ENCODE measurements at places on chromosomes 2 and 18.

DNA sequence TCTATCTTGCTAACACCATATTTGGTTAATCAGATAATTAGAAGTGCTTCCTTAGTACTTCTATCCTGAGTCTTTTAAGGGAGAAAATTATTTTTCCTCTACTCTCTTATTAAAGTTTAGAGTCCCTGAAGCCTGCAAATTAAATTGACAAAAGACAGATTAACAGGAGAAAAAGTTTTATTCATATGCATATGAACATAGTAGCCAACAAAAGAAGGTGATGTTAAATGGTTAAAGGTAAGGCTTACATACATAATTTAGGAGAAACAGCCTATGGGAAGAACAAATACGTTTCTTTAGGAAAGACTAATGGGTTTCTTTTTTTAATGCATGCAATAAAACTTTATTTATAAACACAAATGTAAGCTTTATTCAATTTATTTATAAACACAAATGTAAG lies 805.0 kb downstream of the CPS1 start:
- no peak for DNase-seq

DNA sequence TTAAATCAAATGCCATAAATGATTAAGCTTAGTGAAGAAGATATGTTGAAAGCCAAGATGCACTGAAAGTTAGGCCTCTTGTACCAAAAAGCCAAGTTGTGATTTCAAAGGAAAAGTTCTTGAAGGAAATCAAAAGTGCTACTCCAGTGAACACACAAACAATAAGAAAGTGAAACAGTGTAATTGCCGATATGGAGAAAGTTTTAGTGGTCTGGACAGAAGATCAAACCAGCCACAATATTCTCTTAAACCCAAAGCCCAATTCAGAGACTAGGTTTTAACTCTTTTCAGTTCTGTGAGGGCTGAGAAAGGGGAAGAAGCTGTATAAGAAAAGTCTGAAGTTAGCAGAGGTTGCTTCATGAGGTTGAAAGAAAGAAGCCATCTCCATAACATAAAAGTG lies 101.8 kb upstream of the RPE start:
- DNase-seq: no peak

DNA sequence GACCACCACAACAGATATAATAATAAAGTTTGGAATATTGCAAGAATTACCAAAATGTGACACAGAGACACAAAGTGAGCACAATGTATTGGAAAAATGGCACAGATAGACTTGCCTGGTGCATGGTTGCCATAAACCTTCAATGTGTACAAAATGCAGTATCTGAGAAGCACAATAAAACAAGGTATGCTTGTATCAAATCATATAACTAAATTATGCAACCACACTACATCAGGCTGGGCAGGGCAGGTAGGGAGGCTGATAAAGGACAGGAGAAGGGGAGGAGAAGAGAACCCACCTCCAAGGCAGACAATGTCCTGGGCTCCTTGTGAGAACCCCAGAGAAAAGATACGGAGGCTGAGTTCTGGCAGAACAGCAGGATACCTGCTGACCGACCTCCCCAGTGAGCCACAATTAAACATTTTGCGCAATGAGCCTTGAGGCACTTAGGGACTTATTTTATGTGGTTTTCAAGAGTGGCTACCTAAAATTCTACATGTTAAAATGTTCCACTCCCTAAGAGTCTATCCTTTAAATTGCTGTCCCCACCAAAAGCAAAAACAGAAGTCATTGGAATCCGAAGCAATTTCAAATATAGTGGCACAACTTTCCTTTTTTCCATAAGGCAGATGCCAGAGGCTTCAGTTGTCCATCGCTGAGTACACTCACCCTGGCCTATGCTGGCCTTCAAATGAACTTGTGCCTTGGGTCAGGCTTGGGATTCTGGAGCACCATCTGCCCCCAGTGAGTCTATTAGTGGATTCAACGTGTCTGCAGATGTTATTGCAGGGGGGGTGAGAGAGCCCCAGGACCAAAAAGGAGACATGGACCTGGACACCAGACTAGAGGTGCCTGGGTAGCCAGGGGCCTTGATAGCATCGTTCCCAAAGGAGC lies 16.8 kb downstream of the WDFY1 start:
- DNase-seq: no peak

GRCh38 chr2:99956232-99957030 lies 186.0 kb downstream of the AFF3 start:
- DNase-seq: no peak

GRCh38 chr18:13909141-13909940 lies 6.0 kb downstream of the MC2R start:
- peak; percentile 1 for DNase-seq

DNA sequence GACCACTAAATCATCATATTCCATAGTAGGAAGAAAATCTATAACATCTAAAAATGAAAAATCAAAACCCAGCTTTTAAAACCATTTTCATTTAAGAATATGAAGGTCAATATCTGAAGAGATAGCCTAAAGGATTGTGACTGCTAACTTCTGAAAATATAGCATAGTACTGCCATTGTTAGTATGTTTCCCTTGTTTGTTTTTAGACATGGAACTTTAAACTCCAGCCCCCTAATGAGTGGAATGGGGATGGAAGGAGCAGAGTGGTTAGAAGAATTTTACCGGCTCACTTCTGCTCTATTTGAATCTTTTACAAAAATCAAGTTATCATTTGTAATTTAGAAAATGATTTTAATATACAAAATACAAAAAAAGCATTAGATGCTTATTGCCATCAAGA lies 169.0 kb downstream of the CD226 start:
- DNase-seq: no peak

- no peak for DNase-seq
Measured at GRCh38 chr2:42457011-42457410, 36.8 kb downstream of the KCNG3 start.

GRCh38 chr18:47748847-47749599 lies 181.4 kb downstream of the SMAD2 start:
- DNase-seq: peak; percentile 39

DNA sequence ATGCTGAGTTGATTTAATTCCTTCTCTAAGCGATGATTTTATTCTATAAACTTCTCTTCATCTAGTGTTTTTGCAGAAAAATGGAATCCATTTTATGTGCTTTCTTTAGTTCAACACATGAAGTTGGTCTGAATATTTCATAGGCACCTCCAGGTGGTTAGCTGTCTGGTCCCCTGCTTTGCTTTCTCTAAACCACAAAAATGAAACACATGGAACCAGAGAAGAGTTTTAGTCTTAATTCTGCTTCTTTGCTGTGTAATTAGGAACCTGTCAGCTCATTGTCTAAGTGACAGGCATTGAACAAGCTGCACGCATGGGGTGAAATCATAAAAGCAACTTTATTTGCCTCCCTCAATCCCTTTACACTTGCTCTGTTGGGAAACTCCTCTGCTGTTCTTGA lies 150.4 kb downstream of the PIK3C3 start:
- no peak for DNase-seq

DNA sequence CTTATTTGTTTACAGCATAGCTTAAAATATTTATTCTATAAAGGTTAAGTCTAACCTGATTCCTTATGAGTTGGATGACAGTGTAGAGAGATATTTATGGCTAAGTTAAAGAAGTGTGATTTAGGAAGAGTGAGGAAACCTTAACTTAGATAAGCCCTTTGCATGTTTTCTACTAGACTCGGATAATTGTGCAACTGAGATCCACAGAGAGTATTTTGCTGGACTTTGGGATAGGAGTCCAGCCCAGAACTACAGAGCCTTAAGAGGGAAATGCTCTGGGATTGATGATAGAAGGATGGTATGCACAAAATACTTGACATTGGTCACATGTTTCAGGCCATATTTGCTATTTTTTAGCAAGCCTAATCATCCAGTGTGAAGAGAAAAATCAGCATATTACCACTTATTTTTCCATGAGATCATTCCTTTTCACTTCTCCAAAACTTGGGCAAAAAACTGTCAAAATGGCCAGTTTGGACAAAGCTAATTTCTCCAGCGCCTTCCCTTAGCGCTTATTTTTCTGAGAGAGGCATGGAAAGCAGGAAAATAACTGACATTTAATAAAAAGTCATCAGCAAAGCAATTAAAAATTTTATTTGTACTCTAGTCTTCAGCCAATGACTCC lies 3.1 kb downstream of the CD28 start:
- DNase-seq: no peak

DNA sequence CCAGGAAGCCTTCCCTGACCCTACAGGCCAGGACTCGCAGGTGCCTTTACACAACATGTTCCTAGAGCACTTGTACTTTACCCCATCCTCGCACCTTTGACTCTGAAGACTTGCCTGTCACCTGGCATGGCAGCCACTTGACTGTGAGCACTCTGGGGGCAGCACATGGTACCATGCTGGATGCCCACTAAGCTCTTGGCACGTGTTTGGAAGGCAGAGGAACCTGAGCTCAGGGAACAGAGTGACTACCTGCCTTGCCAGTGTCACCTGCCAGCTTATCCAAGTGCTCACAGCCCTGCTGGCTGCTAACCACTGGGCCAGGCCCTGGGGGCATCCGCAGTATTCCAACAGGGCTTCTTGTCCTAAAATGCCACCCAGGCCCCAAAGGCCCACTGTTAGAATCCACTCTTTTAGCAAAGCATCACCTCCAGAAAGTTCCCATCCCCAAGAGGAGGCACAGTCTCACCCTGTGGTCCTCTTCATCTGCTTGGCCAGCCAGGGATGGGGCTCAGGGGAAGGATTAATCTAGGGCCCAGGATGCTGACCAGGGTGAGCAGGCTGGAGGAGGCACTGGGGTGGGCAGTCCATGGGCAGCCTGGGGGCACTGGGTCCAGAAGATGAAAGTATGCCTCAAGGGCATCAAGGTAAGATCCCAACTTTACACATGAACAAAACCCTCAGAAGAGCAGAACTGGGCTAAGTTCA lies 57.0 kb downstream of the ZBTB7C start:
- no peak for DNase-seq

Measured in bronchial epithelial cell (primary cell).